ENCODE measurements at places on chromosomes 5 and 9.
A peak's percentile ranks its signal among the peaks of the same experiment; 100 is the strongest.

GRCh38 chr9:137748311-137748710 is 129.3 kb upstream of the CACNA1B start:
- DNase-seq = no peak

DNA sequence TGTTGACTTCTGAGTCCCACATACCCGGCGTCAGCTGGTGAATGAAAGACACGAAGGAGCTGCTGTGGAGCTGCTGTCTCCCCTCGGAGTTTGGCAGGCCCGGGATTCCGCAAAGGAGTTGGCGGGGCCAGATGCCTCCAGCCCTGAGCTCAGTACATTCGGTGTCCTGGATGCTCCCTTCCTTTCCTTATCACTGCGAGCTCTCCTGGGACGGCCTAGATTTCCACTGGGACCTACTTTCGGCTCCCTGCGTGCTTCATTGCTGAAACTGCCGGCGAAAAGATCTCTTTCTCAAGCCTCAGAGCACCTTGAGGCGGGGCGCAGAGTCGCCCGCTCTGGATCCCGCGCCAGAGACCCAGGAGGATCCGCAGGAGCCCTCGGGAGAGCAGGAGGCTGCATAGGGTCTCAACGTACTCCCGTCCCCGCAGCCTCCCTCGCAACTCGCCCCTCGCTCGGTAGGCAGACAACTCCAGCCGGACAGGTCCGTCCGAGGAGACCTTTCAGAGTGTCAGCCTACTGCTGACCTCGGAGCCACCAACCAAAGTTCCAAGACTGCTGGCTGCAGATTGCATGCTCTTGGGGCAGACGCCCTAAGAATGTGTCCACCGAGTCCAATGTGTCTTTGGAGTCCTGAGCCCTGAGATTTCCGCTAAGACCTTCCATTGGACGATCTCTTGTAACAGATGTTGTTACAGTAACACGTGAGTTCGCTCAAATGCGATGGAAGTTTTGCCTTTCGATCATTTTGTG is 6.1 kb downstream of the ANXA2R start:
- no peak for DNase-seq

DNA sequence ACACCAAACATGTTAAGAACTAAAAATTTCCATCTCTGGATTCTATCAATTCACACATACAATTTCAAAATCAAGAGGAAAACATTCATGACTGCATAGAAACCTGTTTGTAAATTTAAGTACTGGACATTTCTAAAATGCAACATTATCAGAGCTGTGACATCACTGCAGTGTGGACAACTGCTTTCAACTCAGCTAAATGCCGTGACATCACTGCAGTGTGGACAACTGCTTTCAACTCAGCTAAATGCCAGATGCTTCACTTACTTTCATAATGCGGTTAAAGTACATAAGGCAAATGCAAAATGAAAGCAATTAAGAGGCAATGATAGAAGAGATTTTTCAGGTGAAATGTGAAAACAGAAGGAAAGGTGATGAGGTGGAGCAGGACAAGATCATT is 161.5 kb downstream of the ARL15 start:
- no peak for DNase-seq

- DNase-seq = no peak
These were observed 336.9 kb downstream of the DRD1 start for GRCh38 chr5:175107028-175107588.

DNA sequence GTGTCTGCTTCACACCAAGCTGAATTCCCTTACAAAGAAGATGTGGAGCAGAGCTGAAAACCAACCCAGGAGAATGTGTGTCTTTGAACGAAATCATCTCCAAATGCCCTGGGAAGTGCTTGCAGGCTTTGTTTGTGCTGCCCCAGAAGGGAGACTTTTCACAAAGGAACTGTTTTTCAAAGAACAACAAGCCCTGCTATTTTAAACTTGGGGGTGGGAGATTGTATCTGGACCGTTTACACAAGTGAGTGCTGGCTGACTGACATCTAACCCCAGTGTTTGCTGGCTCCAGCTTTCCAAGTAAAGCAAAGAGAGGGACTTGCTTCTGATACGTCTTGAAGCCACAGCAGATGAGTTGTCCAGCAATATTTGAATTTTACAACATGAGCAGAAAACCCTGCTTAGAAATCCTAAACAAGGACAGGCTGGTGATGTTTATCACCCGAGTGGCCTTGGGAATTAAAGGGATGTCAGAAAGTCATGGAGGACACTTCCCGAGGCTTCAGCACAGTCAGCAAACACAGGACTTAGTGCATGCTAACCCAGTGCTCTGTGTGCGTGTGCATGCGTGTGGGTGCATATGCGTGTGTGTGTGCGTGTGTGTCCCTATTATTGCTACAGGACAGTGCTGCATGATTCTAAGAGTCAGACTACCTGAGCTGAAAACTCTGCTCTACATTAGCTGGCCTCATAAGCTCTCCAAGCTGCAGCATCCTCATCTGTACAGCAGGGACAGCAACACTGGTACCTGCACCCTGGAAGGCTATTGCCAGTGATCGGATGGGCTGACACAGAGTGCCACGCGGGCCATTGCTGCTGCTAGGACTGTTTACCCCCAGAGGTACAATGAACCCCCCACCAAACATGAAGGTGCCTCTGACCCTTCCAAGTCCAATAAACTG is 1.4 kb downstream of the ADAMTS12 start:
- no peak for DNase-seq

DNA sequence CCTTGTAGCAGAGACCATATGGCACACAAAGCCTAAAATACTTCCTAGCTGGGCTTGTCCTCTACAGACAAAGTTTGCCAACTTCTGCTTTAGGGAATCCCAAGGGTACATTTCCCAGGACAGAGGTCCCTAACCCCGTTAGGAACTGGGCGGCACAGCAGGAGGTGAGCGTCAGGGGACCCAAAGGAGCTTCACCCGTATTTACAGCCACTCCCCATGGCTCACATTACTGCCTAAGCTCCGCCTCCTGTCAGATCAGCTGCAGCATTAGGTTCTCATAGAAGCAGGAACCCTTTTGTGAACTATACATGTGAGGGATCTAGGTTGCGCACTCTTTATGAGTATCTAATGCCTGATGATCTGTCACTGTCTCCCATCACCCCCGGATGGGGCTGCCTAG is 88.5 kb upstream of the TRPM3 start:
- no peak for DNase-seq

- no peak for DNase-seq
These were observed 44.2 kb downstream of the NLN start for GRCh38 chr5:65766175-65766574.

DNA sequence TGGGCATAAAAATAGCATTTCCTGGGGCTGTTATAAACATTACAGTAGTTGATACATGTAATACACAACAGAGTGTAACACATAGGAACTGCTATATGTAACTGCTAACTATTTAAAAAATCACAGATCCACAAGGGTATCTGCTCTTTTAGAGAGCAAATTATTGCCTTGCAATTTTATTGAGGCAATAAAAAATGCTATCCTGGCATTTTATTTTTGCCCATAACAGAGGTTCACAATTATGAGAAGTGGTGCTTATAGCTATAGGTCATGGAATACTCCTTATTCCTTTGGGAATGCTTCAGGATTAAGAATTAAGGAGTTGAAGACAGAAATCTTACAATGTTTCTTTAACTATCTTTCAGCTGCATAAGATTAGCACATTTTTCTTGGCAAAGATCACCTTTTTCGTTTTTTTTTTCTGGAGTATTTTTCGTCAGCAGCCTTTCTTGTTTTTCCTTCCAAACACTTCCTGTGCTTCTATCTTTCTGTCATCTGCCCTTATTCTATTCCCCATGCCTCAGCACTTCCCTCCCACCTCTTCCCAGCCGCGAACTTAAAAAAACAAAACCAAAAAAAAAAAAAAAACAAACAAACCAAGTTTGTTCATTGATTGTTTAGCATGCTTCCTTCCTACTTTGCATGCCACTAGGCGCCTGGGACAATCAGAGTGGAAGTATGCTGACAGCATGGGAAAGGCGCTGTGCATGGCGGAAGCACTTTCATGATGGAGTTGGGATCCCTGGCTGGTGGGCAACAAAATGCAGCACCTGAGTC is 264.2 kb downstream of the MAST4 start:
- peak; percentile 18 for DNase-seq

DNA sequence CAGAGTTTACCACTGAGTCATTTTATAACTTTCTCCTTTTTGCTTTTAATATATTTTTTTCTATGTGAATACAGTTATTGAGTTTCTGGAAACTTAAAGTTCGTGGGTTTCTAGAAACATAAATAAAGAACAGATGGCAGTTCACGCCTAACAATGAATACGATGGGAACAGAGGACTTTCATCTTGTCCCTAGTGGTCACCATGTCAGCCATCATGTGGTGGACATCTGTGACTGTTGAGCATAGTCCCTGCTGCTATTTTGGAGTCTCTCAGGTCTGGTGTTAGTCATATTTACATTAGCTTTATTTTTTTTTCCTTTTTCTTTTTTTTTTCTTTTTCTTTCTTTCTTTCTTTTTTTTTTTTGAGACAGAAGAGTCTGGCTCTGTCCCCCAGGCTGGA is 85.3 kb downstream of the XRCC4 start:
- DNase-seq = no peak

- DNase-seq = no peak
These were observed 468.2 kb downstream of the ARHGEF28 start for GRCh38 chr5:74094096-74094781.

- DNase-seq = no peak
These were observed 17.5 kb upstream of the F2RL1 start for GRCh38 chr5:76801159-76801802.

DNA sequence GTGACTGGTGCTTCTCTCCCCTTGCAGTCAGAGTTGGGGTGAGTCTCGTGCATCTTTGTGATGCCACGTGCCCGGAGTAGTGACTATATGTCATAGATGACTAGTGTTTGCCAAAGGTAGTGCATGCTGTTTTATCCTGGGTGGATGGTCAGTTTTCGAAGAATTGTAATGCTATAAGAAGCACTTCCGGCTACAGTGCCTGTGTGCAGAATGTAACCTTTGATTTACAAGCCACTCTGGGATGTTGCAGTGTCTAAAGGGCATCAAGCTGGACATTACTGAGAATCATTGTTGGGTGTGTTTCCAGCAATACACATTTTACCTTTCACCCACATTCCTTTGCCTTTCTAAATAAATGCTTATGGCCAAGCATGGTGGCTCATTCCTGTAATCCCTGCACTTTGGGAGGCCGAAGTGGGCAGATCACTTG is 16.7 kb downstream of the MVB12B start:
- DNase-seq = peak; percentile 38

GRCh38 chr5:6656680-6657079 is 23.4 kb downstream of the SRD5A1 start:
- no peak for DNase-seq

DNA sequence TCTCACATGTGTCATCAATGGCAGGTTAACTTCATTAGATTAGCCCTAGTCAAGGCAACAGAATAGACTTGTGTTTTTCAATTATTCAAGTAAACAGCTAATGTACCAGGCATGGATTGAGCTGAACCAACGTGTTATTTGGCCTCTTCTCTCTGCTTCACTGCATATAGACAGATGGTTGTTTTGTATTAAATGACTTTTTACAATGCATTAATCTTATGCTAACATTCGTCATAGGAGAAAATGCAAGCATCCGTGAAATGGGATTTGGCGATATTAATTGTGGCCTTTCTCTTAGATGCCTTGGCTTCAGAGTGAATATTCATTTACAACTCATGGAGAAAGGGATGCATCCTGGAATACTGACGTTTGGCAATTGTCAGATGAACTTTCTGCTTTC is 208.0 kb downstream of the KCTD16 start:
- DNase-seq = no peak

GRCh38 chr5:115571441-115571878 is 26.9 kb upstream of the FEM1C start:
- DNase-seq = no peak

DNA sequence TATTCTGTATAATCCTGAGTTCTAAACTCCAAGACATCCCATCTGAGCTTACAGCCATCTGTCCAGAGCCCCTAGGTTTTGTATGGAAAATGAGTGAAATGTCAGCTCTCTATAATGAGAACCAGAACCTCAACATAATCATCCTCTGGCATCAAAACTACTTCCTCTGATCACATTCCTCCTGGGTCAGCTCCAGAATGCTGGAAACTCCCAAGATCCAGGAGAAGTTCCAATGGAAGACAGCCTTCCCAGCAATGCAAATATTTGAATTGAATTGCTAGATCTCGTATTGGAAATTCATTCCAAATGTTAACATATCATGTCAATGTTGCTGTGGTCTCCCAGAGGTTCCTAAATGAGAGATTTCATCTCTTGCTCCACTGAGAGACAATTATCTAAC is 23.8 kb downstream of the C9 start:
- no peak for DNase-seq

- DNase-seq = no peak
These were observed 22.7 kb upstream of the ANXA6 start for GRCh38 chr5:151180291-151180690.

DNA sequence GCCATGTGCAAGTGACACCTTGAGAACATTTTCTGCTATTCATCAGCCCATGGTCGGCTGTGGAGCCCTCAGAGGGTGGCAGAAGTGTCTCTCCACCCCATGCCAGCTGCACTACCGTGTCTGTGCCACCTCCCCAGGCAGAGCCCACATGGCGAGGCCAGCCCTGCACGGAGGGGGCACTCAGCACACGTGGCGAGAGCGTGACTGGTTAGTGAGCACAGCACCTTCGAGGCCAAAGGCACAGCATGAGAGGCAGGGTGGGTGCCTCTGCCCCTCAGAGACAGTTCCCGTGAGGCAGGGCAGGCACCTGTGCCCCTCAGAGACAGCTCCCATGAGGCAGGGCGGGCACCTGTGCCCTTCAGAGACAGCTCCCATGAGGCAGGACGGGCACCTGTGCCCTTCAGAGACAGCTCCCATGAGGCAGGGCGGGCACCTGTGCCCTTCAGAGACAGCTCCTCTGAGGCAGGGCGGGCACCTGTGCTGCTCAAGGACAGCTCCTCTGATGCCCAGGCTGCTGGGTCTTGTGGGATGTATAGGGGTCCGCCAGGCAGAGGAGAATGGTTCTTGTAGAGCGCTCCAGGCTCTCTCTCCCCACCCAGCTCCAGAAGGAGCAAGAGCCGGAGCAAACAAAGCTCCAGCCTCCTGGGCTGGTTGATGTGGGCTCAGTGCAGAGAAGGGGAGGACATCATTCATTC is 179.8 kb upstream of the PPP1R26 start:
- DNase-seq = no peak

GRCh38 chr9:112831969-112832368 is 58.7 kb downstream of the SLC46A2 start:
- DNase-seq = no peak

GRCh38 chr5:137325721-137326120 is 173.4 kb downstream of the SPOCK1 start:
- DNase-seq = peak; percentile 53

DNA sequence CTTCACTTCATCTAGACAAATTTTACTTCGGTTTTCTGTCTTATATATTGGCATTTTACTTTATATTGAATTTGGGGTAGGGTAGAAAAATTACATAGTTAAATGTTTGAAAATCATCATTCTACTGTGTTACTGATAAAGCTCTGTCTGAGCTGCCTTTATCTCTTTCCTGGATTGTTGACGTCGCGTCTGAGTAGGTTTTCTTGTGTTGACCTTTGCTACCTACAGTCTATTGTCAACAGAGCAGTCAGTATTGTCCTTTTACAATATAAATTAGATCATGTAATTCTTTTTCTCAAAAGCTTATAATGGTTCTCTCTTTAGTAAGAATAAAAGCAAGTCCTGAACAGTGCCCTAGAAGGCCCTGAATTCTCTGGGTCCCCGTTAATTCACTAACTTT is 128.2 kb downstream of the HACD4 start:
- DNase-seq = peak; percentile 45

Measured in trophoblast cell (in vitro differentiated cells and primary cell).